ENCODE measurements at places on chromosomes 16 and 17. TPM values are rescaled to one million over a fixed set of nuclear protein-coding genes. Genes with fewer than 3 reads are reported as not detected.

DNA sequence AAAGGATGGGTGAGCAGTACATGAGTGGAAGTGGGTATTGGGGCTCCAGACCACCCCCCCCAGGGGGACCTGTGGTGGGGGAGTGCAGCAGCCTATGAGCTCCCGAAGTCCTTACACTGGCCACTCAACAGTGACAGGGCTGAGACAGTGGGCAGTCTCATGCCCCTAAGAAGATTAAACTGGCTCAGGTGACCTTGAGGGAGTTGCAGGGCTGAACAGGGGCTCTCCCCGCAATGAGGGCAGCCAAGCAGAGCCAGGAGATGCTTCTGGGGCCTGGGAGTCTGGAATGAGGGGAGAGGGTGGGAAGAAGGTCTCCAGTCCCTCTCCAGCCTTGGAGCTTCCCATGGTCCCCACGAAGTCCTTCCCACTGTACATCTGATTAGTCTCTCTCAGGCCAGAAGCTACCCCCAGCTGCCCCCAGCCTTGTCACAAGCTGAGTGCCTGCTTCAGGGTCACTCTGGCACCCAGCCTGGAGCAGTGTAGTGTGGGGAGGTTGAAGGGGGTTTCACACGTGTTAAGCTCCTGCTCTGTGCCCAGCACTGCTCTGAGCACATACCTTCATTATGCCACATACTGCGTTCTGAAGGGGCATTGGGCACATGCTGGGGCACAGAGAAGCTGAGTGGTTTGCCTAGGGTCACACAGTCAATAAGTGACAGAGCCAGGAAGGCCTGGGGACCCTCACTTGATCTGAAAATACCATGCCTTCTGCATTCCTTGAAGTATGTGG, 1.0 kb upstream of the CDH16 start:
- no peak for DNase-seq
- no peaks in the 10 kb centered on the region for H3K27me3 ChIP-seq
- H3K4me1 ChIP-seq: no peaks in the 10 kb centered on the region
- H3K4me3 ChIP-seq: no peak overlapping the region

DNA sequence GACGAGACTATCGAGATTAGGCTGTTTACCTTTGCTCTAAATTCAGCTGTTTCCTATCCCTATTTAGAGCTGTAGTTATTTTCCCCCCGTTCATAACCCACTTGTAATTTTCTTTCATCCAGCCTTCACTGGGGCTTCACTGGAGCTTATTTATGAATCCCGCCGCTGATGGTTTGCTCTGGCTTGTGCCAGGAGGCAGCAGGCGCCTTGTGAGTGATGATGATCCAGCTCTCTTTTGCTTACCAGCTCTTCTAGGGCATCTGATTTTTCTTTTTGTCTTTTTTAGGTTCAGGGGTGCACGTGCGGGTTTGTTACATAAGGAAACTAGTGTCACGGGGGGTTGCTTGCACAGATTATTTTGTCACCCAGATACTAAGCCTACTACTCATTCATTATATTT, 37.4 kb upstream of the CDH13 start:
- no peaks in the 10 kb centered on the region for H3K36me3 ChIP-seq
- no peak overlapping the region for H3K4me3 ChIP-seq
- H3K4me1 ChIP-seq: no peaks in the 10 kb centered on the region
- H3K27me3 ChIP-seq: peaks cover 5% of the 10 kb centered on the region
- H3K27ac ChIP-seq: no peak overlapping the region
- DNase-seq: no peak

DNA sequence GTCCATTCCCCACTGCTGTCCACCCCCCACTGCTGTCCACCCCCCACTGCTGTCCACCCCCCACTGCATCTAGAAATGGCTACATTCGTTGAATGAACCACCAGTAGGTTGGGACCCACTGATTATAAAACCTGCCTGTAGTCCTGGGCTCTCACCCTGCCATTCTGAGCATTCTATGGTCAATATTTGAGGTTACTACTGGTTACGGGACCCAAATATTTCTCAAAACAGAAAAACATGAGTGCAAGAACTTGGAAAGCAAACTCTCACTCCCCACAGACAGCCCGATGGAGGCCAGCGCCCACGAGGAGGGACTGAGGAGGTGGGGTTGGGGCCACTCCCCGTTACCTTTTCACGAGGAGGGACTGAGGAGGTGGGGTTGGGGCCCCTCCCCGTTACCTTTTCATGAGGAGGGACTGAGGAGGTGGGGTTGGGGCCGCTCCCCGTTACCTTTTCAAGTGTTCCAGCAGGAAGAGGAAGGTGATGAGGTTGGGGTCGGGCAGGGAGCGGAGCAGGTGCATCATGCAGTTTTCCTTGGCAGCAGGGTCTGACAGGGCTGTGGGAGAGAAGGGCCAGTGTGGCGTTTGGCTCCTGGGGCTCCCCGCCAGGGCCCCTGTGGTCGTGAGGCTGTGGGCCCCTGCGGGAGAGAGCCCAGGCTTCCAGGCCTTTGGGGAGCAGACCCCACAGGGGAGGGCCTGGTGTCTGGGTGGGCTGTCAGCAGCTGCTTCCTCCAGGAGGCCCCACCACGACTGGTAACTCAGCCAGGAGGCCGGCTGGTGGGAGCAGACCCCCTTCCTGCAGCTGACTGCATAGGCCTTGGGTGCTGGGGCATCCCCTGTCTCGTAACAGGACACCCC, 12.5 kb downstream of the TIMM22 start:
- no peaks in the 10 kb centered on the region for H3K4me1 ChIP-seq
- H3K27ac ChIP-seq: no peak overlapping the region
- H3K4me3 ChIP-seq: no peak overlapping the region

GRCh38 chr16:85584267-85584666, 28.9 kb upstream of the GSE1 start:
- no peak for DNase-seq
- no peak overlapping the region for H3K27ac ChIP-seq
- H3K4me1 ChIP-seq: peaks cover 49% of the 10 kb centered on the region
- H3K36me3 ChIP-seq: no peaks in the 10 kb centered on the region
- no peaks in the 10 kb centered on the region for H3K27me3 ChIP-seq

DNA sequence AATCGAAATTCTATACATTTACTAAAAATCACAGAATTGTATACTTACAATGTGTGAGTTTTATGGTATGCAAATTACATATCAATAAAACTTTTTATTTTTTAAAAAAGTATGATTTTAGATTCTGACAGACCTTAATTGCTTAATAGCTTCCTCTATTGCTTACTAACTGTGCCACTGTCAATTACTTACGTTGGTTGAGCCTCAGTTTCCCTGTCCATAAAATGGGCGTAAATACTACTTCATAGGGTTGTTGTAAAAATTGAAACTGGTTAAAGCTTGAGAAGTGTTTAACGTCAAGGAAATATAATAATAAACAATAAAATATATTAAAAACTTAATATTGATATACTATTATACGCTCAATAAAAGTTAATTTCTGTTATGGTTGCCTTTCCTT, 203.4 kb downstream of the SHISA9 start:
- DNase-seq: no peak
- H3K27me3 ChIP-seq: no peaks in the 10 kb centered on the region
- H3K4me3 ChIP-seq: no peak overlapping the region
- H3K4me1 ChIP-seq: no peaks in the 10 kb centered on the region
- H3K27ac ChIP-seq: no peak overlapping the region
- no peaks in the 10 kb centered on the region for H3K36me3 ChIP-seq

DNA sequence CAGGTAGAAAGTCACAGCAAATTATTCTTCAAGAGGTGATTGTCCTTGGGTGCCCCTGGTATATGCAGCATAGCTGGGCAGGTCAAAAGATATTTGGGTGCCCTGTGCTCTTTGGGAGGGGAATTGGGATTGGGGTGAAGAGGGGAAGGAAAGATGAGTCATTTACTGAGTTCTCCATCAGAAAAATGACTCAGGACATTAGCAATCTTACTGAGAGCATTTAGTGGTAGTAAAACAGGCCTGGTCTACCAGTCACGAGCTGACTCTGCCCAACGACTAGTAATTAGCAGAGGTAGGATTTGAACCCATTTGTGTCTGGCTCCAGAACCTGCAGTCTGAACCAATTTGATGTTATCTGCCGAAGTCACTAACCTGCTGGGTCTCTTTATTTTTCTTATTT, 6.0 kb upstream of the GRIN2A start:
- no peaks in the 10 kb centered on the region for H3K4me1 ChIP-seq
- H3K36me3 ChIP-seq: no peaks in the 10 kb centered on the region
- H3K4me3 ChIP-seq: no peak overlapping the region
- no peak overlapping the region for H3K27ac ChIP-seq
- H3K27me3 ChIP-seq: peaks cover 9% of the 10 kb centered on the region

SLC38A8 gene
- not detected for total RNA-seq
